ENCODE measurements at places on chromosomes 1 and 21.
A peak's percentile ranks its signal among the peaks of the same experiment; 100 is the strongest.

GRCh38 chr1:231536099-231536498, 7.6 kb downstream of the TSNAX start:
- no peak for DNase-seq

DNA sequence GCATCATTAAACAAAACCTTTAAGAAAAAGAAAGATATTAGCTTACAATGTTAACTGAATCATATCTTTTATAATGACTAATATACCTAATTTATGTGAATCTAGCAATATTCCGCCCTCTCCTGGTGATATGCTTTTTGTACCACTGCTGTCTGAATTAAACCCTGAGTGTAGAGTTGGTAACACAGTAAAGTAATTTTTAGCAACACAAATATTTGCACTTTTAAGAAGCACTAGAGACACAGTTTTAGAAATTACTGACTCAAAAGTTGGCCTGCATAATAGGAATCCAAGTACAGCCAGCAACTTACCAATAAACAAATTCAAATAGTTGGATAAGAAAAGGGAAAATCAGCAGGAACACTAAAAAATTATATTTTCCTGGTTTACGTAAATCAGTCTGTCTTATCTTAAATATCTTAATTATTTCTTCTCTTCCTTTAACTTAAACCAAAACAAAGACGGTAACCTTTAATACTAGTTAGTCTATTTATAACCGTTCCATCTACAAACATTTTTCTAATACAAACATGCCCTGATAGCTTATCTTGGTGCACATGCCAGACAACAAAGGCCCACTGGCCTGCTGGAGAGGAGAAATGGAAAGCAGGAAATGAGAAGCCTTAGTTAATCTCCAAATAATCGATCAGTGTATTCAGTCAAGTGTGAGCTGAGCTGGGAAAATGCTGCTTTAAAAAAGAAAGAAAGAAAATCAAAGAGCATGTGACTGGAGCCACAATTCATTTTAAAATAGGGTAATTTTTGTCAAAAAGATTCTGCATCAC, 246.0 kb downstream of the RERE start:
- no peak for DNase-seq

DNA sequence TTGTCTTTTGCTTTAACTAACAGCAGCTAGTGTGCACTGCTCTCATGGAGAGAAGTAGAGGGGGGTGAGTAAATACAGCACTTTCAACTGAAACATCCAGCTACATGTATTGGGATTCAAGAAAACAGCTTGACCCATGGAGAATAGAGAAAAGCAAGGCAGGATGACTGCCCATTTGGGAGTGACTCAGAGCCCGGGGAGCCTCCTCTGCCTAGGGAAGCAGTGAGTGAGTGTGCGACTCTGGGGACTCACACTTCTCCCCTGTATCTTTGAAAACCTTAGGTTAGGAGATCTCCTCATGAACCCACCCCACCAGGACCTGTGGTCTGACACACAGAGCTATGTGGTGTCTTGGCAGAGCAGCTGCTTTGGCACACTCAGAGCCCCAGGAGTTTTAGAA, 82.0 kb upstream of the PTGFR start:
- DNase-seq = no peak

GRCh38 chr1:7358425-7358824, 412.7 kb upstream of the VAMP3 start:
- no peak for DNase-seq

DNA sequence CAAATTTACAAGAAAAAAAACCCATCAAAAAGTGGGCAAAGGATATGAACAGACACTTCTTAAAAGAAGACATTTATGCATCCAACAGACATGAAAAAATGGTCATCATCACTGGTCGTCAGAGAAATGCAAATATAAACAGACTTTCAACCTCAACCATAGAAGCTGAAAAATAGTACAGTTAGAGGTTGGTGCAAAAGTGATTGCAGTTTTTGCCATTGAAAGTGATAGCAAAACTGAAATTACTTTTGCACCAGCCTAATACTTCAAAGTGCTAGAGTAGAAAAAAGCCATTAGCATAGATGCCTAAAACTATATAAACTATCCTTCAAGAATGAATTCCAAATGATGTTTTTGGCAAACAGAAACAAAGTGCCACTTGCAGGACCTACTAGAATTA, 365.8 kb upstream of the DPYD start:
- no peak for DNase-seq

GRCh38 chr1:228555074-228555994, 68.2 kb downstream of the RNF187 start:
- DNase-seq = no peak

DNA sequence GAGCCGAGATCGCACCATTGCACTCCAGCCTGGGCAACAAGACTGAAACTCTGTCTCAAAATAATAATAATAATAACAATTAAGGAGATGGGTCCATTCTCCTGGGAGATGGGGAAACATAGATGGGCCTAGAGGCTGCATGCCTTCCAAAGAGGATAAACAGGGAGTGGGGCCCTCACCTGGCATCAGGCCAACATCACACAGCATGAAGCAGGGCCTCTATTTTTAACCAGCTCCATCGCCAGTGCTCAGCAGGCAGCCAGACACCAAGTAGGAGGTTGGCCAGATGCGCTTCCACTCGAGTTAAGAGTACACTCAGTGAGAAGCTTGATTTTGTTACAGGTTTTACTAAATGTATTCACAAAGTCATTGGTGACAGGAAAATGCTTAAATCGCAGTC, 352.0 kb downstream of the RRAGC start:
- no peak for DNase-seq

DNA sequence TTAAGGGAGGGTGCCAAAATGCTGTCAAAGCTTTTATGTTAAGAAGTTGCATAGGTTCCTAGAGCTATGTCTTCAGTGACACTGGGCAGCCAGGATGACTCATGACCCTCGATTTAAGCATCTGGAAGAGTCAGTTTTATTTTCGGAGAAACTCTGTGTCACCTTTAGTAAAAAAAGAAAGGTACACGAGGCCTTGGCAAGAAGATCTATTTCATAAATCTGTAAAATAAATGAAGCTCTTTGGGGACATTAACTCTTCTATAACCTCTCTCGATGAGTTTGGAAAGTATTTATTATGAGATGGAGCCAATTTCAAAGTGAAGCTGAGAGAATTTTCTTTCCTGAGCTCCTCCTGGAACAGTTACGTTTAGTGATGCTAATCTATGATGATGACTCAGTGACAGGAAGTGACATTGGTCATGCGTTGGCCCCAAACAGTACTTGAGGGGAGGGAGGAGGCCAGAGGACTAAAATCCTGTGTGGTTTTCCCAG, 156.5 kb downstream of the HLX start:
- DNase-seq = peak; percentile 43

- no peak for DNase-seq
These were observed 59.2 kb downstream of the LHX9 start for GRCh38 chr1:197976368-197976767.

- no peak for DNase-seq
These were observed 38.2 kb downstream of the IL23R start for GRCh38 chr1:67204298-67204980.

- no peak for DNase-seq
These were observed 13.0 kb upstream of the SLC6A9 start for GRCh38 chr1:44044071-44044801.

GRCh38 chr21:41397471-41397891, 28.6 kb upstream of the MX1 start:
- DNase-seq = no peak

- DNase-seq = no peak
These were observed 37.2 kb downstream of the SUSD4 start for GRCh38 chr1:223326776-223327175.

GRCh38 chr1:64471218-64472039, 1.5 kb downstream of the CACHD1 start:
- DNase-seq = peak; percentile 73

DNA sequence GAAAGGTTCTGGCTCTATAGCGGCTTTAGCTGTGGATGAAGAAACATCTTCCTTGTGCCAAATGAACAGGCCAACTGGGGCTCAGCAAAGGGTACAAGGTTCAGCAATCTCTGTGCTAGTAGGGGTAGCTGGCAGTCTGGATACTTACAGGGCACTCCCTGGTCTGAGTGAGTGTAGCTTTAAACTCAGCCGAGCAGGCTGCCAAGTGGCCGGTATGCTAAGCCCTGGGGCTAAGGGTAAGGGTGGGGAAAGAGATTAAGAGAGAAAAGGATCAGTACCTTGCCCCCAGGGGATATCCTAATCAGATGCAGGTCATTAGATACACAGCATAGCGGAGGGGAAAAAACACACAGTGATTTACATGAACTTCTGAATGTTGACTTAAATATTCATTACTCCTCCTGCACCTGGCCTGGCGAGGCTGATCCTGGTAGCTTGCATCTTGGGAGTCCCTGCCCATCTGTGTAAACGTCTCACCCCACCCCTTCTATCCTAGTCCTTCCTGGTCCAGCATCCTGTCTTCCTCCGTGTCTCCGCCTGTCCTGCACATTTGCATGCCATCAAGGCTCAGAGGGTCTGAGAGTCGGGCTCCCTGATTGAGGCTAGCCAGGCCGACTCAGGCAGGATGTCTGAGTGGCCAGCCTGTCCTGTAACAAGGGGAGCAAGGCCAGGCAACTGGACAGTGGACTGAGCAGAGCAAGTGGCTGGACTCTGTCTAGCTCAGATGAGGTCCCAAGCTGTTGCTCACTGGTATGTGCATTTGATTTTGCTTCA, 39.5 kb upstream of the CNTN2 start:
- no peak for DNase-seq

- no peak for DNase-seq
These were observed 14.0 kb upstream of the PAQR7 start for GRCh38 chr1:25889470-25889869.

DNA sequence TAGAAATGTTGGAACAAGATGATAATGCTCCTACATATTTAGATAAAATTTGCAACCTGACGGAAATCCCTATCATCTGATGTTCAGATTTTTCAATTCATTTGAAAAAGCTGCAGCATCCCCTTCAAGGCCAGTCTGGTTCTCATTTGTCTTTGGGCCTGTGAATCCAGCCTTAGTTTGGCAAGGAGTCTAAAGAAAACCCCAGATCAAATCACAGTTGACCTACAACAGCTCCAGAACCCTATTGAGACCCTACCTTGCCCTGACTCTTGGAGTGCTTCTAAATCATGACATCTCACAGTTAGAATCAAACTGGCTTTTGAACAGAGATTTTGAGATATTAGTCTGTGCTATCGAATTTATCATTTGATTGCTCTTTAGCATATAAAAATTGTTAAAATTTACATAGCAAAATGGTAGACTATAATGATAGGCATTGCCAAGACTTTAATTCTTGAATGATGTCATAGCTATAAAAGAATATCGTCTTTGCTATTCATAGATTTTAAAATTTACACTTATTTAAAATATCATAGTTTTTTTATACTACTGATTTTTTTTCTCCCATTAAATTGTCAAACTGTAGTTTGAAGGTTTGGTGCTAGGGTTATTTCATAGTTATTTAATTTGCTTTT, 2.2 kb downstream of the PPP2R5A start:
- DNase-seq = no peak

GRCh38 chr21:33640697-33641351, 717 bp downstream of the CRYZL1 start:
- DNase-seq = peak; percentile 33

DNA sequence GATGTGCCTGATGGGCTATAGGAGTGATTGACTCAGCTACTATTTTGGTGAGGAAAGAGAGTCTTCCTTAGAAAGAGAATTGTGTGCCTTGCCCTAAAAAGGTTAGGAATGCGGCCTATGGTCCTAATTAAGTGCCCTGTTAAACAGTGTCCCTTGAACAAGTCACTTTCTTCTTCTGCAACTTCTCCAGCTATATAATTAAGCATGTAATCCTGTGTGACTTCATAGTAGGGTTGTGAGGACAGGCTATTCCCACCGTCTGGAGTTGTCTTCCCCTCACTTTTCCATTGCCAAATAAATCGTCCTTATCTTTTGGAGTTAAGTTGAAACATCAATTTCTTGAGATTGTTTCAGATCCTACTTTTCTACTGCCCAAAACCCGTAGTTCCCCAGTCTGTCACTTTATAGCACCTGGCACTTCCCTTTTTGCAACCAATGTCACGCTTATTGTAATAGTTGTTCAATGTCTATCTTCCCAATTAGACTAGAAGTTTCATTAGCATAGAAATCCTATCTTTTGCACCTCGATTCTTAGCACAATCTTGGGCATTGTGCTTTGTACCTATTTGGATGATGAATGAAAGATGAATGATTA, 27.6 kb upstream of the SLC16A1 start:
- no peak for DNase-seq

DNA sequence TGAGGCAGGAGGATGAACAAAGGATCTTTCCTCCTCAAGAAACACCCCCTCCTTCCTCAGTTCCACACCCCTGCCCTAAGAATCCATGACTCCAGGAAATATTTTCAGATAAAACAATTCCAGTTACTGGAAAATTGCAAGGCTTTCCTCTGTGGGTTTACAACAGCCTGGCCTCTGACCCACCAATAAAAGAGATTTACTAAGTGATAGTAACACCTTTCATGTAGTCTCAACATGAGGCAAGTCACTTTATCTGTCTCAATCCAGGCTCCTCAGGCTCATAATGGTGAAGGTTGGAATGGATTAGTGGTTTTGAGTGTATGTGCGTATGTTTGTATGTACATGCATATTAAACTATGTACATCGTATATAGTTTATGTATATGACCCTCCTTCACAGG, 71.4 kb upstream of the PPP2R5A start:
- no peak for DNase-seq

- DNase-seq = no peak
These were observed 38.2 kb upstream of the PPP1R15B start for GRCh38 chr1:204449678-204450280.

DNA sequence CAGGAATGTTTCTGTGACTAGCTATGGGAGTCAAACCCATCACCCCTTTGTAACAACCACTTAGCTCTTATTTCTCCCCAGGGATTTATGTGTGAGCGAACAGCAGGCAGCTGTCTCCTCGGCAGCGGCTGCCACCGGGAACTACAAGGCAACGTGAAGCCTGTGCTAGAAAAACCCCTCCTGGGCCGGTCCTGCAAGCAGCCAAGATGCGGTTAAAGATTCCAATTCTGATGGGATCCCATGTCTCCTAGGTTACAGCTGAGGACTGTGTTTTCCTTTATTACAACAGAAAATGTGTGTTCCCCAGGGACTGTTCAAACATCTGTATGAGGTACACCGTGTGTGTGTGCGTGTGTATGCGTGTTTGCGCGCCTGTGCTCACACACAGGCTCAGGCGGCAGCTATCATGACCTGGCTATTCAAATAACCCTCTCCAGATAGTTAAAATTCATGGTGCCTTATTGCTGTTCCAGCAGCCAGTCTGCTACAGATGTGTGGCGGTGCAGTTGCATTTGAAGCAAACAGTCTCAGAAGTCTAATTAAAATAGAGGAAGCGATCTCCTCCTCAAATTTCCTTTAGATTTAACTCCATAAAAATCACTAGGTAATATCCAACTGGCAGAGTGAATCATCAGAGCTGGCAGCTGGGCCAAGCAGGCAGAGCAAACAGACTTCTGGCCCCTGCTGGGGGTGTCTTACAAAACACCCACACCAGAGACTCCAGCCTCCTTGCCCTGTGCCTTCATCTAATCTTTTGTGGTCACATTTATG, 68.0 kb downstream of the LMX1A start:
- DNase-seq = peak; percentile 52

All from right hindlimb (tissue), 1 donor.